ENCODE measurements at places on chromosomes 1 and 21.

GRCh38 chr1:16009030-16009460, 5.0 kb downstream of the SRARP start:
- DNase-seq: peak; percentile 70

GRCh38 chr1:187042538-187042937, 213.8 kb downstream of the PLA2G4A start:
- DNase-seq: no peak

- no peak for DNase-seq
These were observed 30.6 kb downstream of the COL6A1 start for GRCh38 chr21:46012154-46012553.

DNA sequence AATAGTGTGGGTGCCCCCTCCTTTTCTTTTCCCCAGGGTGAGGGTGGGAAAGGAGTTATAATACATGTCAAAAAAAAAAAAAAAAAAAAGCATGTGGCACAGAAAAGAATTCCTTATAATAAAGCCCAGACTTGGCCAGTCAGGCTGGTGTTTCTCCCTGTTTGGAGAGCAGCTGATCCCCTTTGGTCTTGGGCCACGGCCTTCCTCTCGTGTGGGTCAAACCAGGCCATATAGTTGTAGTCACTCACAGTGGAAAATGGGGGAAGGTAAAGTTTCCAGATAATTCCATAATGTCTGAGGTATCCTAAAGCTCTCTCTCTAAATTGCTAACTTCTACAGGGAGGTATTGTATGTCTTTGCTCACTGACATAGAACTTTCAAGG, 22.0 kb downstream of the CLIC6 start:
- no peak for DNase-seq

All from astrocyte of the spinal cord (primary cell).